ENCODE measurements at places on chromosomes 5 and 9. TPM values are rescaled to one million over a fixed set of nuclear protein-coding genes. Genes with fewer than 3 reads are reported as not detected.

FGF10 gene
- 0.12 TPM for polyA plus RNA-seq

GRCh38 chr9:68546596-68547390, 6.1 kb upstream of the TMEM252 start:
- DNase-seq, result no peak

- no peak for DNase-seq
These were observed 40.5 kb upstream of the PLEKHG4B start for GRCh38 chr5:51500-51823.

DNA sequence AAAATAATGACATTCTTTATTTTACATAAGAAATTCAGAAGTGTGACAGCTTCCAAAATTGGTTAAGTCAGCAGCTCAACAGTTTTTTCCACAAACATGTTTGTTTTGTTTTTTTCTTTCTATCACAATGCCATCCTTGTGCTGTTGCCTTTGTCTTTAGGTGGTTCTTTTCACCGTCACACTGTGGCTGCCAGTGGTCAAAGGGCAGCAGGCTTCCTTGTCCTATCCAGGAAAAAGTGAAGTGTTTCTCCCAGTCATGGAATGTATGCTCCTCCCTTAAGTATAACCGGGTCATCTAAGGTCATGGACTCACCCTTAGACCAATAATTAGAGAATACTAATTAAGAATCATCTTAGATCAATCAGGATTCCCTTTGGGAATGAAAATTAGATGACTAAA, 87.4 kb downstream of the SREK1 start:
- no peak for DNase-seq

GRCh38 chr5:116575326-116576052, 866 bp upstream of the SEMA6A start:
- no peak for DNase-seq

- no peak for DNase-seq
These were observed 293 bp downstream of the CENPP start for GRCh38 chr9:92325991-92326500.

Data from liver (tissue), 10 donors.